ENCODE measurements at places on chromosomes 1 and 21. TPM values are rescaled to one million over a fixed set of nuclear protein-coding genes. Genes with fewer than 3 reads are reported as not detected.

Gene FCGR2B
- total RNA-seq = 0.11 TPM

Gene TNFRSF14
- 158 TPM for total RNA-seq

Gene OR10Z1
- not detected for total RNA-seq

Gene SKI
- 61.6 TPM for total RNA-seq

Gene VANGL2
- not detected for total RNA-seq

Gene KRTAP7-1
- not detected for total RNA-seq

Gene SPATA17
- not detected for total RNA-seq

Gene ZFP69B
- total RNA-seq = 2.8 TPM

Gene GSTM1
- 97.0 TPM for total RNA-seq

All from T-helper 2 cell treated with Interferon-gamma antibody and Interleukin-4, amounts not matched to agents 100 ng/mL and 5 ng/mL, for 36 hours (primary cell).